ENCODE measurements at places on chromosomes 3 and 15. TPM values are rescaled to one million over a fixed set of nuclear protein-coding genes. Genes with fewer than 3 reads are reported as not detected.

Gene AGBL1
- not detected for total RNA-seq

DNA sequence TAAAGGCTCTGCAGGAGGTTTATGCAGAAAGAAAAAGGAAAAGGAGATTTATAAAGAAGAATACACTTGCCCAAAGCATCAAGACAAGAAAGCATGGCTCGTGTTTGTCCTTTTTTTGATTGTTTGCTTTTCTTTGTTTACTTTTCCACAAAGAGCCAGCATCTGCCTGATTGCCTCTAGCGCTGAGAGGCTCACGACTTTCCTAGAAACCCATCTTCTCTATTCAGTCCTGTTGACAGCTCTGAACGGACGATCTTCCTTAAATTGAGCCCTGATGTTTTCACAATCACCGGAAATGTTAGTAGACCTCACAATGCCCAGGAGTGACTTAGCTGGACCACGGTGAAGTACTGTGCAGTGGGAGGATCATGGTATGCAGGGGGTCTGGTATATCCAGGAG lies 12.4 kb downstream of the GP5 start:
- no peak for DNase-seq

DNA sequence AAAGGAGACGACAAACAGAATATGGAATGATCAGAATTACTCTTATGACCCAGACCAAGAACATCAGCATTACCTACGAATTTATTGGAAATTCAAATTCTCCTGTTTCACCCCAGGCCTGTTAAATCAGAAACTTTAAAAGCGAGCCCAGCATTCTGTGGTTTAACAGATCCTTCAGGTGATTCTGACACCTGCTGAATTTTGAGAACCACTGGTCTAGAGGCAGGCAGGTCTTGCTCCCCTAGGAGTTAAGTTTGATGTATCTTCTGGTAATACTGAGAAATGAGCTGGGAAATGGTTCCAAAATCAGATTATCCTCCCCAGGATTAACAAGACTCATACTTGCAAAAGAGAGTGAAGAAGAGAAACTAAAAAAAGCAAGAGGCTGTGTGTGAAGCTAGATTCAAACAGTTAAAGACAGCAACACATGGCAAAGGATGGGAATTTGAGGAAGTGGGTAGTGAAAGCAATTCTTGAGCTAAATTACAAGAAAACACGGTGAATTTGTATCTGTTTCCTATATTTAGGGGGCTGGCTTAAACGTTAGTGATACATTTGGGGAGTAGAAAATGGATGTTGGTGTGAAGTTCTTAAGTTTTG lies 66.0 kb downstream of the FLNB start:
- DNase-seq, result no peak

DNA sequence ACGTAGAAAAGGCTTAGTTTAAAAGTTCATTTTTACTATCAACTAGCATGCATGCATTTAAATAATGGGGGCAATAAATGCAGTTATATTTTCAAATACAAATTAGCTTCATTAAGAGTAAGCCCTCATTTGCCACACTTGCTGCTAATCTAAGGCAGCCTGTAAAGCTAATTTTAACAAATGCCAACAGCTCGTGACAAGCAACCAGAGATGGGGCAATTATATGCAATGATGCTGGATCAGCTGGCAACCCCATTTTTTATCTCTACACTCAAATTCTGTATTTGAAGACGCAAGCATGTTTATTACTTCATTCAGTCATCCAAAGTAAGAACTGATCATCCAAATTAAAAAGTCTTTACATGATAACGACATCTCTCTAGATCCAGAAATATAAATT lies 12.1 kb downstream of the RFTN1 start:
- DNase-seq, result no peak

GRCh38 chr3:130925628-130926027 lies 31.7 kb downstream of the ATP2C1 start:
- no peak for DNase-seq

GRCh38 chr15:47410247-47410646 lies 307.1 kb upstream of the SEMA6D start:
- no peak for DNase-seq

Data from activated T-helper 1 cell treated with anti-CD3 and anti-CD28 coated beads, Interleukin-12 subunit alpha, Interleukin-12 subunit beta, Interleukin-2, Interleukin-4 antibody, amounts not matched to agents 30 ng/mL and 10 ng/mL and 1 ng/mL, durations not matched to agents 14 hours and 24 hours and 36 hours (primary cell).